ENCODE measurements at places on chromosomes 16 and 17.

DNA sequence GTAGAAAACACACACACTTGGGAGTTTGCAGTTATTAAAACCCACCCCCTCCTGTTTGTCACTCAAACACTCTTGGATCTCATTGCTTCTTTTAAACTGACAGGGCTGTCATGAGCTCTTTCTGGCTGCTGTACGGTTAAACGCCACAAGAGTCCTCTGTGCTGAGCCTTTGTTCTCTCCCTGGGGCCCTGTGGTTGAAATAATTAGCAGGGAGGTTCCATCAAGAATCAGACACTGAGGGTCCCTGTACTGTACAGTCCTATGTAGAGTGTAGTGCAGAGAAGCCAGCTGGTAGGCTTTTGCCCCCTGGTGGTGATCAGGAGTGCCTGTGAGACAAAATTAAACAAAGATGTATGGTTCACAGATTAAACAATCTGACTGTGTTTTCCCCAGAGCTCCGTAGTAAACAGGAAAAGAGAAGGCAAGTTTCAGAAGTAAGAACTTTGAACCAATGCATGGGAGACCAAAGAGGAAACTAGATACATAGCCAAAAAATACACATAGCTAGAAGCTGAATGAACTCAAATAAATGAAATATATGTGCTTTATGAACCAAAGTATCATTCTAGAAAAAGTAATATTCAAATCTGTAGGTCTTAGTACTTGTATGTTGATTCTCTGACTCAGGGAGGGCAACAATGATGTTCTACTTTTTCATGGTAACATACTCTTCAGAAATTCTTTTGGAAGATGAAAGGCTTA is 1.4 kb upstream of the SSH2 start:
- peak; percentile 68 for DNase-seq

DNA sequence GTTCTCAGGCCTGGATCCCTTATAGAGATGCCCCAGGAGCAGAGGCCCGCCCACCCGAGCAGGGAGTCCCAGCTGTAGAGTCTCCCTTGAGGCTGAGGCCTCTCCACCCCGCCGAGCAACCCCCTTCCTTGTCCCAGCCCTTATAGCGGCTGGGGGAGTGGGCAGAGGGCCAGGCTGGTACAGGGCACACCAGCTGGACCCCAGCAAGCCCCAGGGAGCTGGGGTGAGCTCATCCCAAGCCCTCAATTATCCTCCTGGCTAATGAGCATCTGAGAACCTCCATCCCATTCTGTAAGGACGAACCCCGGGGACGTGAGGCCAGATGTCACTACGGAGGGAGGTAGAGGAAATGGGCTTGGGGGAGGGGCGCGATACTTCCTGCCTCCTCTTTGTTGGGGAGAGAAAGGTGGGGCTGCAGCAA is 3.2 kb upstream of the SNN start:
- no peak for DNase-seq

DNA sequence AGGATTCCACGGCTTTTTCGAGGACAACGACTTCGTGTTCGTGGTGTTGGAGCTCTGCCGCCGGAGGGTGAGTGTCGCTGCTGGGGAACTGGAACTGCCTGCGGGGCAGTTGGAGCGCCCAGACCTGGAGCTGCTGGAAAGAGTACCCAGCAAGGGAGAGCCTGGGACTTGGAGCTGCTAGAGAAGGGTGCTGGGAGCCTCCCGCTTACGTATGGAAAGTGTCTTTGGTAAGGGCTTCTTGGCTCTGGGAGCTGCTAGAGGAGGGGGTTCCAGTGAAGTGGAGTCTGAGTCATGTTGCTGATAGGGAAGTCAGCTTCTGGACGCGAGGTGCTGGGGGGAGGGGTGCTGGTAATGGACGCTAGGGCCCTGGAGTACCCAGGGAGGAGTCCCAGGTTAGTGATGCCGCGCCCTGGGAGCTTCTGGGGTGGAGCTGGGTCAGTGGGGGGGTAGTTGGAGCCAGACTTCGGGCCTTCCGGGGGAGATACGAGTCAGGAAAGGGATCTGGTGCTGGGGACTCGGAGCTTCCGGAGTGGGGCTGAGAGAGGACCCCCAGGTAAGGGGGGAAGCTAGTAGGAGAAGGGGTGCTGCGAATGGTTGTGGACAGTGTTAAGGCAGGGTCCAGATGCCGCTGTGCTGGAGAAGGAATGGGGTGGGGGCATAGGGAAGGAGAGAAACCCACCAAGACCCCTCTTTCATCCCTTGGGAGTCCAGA is 741 bp downstream of the PLK1 start:
- DNase-seq = no peak

- no peak for DNase-seq
These were observed 135.2 kb upstream of the CPHXL start for GRCh38 chr16:75861311-75862097.

DNA sequence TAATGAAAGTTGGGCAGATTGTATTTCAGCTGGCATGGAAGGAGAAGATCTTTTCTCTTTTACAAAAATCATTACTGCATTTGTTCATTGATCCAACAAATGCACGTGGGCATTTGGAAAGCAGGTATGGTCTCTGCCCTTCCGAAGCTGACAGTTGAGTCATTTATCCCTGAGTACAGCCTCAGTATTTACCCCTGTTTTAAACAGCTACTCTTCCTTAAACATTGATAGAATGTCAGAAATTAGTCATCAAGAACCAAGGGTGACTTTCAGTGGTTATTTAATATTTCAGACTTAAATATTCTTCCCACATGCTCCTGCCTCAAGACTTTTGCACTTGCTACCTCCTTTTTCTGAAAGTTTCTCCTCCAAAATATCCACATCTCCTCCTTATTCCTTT is 226.7 kb upstream of the HSBP1 start:
- no peak for DNase-seq

DNA sequence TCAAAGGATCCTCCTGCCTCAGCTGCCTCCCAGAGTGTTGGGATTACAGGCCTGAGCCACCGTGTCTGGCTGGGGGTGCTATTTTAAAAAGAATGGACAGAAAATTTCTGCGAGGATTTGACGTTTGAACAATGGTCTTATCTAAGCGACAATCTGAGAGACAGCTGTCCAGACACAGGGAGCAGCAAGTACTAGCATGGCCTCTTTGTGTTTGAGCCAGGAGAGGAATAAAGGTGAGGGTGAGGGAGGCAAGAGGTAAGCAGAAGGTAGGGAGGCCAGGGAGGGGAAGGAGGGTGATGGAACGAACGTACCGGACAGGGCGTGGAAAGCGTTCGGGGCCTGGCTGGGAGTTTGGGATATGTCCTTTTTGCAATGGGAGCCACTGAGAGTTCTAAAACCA is 59.2 kb downstream of the PITPNC1 start:
- DNase-seq = no peak

DNA sequence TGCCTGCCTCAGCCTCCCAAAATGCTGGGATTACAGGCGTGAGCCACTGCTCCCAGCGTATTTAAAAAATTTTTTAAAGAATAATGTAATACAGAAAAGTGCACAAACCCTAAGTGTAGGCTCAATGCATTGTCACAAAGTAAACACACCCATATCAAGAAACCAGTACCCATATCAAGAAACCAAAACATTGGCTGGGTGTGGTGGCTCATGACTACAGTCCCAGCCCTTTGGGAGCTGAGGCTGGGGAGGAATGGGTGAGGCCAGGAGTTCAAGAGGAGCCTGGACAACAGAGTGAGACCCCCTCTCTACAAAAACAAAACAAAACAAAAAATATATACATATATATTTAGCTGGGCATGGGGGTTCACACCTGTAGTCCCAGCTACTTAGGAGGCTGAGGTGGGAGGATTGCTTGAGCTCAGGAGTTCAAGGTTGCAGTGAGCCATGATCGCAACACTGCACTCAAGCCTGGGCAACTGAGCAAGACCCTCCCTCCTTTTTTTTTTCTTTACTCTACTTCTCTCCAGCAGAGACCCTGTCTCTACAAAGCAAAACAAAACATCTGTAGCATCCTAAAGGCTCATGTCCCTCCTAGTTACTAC is 9.3 kb upstream of the PRR14 start:
- DNase-seq = no peak

DNA sequence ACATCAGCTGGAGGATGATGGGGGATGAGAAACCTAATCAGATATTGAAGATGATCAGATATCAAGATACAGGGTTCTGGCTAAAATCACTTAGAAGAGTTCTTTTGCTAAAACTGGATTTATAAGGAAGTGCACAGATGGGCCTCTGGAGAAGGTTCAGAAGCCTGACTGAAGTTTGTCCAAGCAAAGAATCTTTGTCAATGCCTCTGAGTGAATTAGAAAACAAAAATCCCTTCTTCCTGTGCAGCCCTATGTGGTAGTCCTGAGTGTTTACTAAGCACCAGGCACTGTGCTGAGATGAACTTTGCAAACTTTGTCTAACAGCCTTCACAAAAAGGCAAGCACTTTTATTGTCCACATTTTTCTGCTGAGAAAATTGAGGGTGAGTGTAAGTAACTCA is 11.4 kb upstream of the CENPV start:
- no peak for DNase-seq

- no peak for DNase-seq
These were observed 479.1 kb downstream of the HAPSTR1 start for GRCh38 chr16:9570521-9570920.

DNA sequence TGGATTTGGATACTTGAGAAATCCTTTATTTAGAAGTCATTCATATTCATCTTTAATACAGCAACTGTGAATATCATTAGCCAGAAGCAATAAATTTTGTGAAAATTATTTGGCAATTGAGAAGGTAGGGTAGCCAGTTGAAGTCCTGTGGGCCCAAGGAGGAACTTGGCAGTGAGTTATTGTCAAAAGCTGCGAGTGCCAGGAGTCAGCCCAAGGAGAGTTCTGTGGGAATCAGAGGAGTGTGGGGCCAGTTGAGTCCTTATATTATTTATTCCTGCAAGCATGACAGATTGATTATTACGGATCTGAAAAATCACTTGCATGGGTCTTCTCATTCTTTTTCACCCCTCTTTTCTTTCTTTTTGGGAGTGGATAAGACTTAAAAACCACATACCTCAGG is 38.3 kb downstream of the PRKCA start:
- DNase-seq = no peak

DNA sequence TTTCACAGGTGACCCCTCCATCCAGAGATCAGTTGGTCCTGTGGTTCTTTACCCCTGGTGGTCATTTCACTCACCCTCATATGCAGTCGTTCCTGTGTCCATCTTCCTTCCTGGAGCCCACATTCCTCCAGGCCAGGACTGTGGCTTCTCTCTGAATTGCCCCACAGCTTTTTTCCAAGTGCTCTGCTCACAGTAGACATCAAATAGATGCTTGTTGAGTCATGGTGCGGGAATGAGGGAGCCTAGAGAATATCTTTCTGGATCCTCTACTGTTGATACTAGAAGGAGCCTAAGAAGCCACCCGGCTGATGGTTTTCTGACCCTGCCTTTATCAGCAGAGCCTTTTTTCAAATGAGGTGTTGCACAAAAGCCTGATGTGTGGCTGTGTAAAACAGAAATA is 10.4 kb downstream of the USB1 start:
- DNase-seq = no peak

GRCh38 chr16:54282928-54283724 is 3.5 kb downstream of the IRX3 start:
- DNase-seq = no peak

- DNase-seq = peak; percentile 49
These were observed 116.3 kb downstream of the SOX9 start for GRCh38 chr17:72236980-72237633.

GRCh38 chr17:41535764-41536481 is 7.8 kb upstream of the KRT19 start:
- no peak for DNase-seq

- DNase-seq = no peak
These were observed 269.7 kb upstream of the ASIC2 start for GRCh38 chr17:33562792-33563191.

DNA sequence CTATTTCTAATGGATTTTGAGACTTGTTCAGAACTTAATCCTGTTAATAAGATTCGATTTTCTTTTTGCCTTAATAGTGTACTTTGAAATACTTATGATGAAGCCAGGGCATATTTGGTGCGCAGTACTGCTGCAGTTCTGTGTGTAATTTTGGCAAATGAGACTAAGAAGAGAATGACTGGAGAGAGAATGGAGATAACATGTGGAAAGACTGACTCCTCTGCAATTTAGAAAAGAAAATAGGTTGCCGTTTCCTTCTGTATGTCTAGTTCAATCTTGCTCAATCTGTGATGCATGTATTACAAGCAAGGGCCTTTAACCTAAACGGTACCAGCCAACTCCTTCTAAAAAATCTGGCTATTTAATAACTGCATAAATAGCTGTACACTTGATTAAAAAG is 285.1 kb upstream of the CDH11 start:
- DNase-seq = no peak

DNA sequence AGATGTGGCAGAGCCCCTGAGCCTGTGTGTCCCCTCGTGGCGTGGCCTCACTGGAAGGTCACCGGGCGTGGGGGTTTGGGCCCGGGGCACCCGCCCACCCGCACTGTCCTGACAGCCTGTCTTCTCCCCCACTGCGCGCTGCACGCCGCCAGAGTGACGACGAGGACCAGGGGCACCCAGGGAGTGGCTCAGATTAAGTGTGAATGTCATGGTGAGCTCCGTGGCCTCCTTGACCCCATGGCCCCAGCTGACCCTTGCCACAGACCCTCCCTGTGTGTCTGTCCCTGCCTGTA is 15.1 kb downstream of the PRSS27 start:
- no peak for DNase-seq

DNA sequence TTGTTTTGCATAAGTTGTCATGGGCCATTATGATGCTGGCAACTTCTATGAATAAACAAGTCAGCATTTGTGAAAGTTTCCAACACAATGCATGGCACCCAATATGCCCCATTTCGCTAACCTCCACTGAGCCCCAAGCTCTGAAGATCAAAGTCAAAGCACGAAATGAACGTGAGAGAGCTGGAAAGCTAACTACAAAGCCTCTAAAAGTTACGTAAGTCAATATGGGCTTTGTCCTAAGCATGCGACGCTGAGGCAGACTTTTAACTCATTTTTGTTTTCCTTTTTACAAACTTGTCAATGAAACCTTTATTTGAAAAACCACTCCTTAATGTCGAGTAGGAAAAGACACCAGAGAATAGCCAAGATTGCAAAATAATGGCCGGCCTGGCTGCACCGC is 131.6 kb upstream of the NUDT7 start:
- DNase-seq = no peak

DNA sequence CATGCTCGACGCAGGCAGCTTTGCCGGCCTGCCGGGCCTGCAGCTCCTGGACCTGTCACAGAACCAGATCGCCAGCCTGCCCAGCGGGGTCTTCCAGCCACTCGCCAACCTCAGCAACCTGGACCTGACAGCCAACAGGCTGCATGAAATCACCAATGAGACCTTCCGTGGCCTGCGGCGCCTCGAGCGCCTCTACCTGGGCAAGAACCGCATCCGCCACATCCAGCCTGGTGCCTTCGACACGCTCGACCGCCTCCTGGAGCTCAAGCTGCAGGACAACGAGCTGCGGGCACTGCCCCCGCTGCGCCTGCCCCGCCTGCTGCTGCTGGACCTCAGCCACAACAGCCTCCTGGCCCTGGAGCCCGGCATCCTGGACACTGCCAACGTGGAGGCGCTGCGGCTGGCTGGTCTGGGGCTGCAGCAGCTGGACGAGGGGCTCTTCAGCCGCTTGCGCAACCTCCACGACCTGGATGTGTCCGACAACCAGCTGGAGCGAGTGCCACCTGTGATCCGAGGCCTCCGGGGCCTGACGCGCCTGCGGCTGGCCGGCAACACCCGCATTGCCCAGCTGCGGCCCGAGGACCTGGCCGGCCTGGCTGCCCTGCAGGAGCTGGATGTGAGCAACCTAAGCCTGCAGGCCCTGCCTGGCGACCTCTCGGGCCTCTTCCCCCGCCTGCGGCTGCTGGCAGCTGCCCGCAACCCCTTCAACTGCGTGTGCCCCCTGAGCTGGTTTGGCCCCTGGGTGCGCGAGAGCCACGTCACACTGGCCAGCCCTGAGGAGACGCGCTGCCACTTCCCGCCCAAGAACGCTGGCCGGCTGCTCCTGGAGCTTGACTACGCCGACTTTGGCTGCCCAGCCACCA is 9.7 kb downstream of the VASN start:
- DNase-seq = no peak

All from lower leg skin (tissue), 4 donors.